Cardiac muscle cell (in vitro differentiated cells and primary cell): ENCODE measurements at places on chromosomes 5 and 9. TPM values are rescaled to one million over a fixed set of nuclear protein-coding genes. Genes with fewer than 3 reads are reported as not detected.
A peak's percentile ranks its signal among the peaks of the same experiment; 100 is the strongest.

NRG2 gene
- total RNA-seq: 16.5 and 20.7 TPM in 2 replicates

DMAC1 gene
- 32.6 and 33.9 TPM in 2 replicates for total RNA-seq

CERCAM gene
- 34.6 and 53.8 TPM in 2 replicates for total RNA-seq

TRIM14 gene
- total RNA-seq: 1.3 and 1.5 TPM in 2 replicates

RASEF gene
- 0.33 and 0.35 TPM in 2 replicates for total RNA-seq

NPR2 gene
- total RNA-seq: 12.5 and 12.6 TPM in 2 replicates

- H3K27ac ChIP-seq: no peak overlapping the region
- peak; percentile 5 for DNase-seq
- no peaks in the 10 kb centered on the region for H3K27me3 ChIP-seq
- no peaks in the 10 kb centered on the region for H3K36me3 ChIP-seq
Measured at GRCh38 chr9:135403733-135404450, 75.7 kb upstream of the PPP1R26 start.

DNA sequence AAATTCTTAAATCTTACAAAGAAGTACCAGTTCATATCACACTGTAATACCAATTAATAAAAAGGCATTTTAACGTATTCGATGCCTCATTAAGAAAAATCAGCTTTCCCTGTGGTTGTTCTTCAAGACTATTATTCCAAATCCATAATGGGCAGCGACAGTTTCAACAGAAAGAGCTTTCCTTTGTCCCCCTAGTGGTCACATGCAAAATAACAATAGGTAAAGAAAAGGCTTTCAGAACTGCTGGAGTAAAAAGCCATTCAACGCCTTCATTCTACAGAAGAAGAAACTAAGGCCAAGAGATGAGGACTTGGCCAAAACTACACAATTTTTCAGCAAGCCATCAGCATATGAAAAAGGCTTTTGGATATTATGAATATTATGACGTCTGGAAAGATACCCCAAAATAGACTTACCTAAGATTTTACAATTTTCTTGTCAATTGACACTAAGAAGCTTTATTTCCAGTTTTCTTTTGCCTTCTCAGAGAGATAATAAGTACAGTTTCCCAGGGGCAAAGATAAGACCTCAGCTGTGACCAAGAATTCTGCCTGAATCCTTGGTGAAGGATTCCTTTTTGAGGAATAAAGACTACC lies 6.7 kb upstream of the CDH6 start:
- peak; percentile 59 for DNase-seq
- H3K4me3 ChIP-seq: no peak overlapping the region
- H3K27me3 ChIP-seq: peaks cover 9% of the 10 kb centered on the region
- H3K36me3 ChIP-seq: no peaks in the 10 kb centered on the region

DNA sequence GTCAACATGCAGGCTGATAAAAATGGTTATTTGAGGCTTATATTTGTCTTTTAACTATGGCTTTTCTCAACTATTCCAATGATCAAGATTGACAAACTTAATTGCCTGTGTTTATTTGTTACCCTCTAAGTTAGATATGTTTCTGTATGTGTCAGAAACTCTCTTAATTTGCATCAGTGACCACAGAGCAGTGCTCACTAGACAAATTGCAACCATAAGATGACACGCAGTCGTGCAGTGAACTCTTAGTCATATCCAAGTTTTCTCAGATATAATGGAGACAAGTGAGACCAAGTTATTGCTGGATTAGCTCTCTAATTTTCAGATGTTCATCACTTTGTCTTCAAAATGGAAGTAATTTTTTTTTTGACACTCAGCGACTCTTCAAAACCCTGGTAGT lies 342.2 kb upstream of the RFX3 start:
- H3K27me3 ChIP-seq: no peaks in the 10 kb centered on the region
- no peaks in the 10 kb centered on the region for H3K4me1 ChIP-seq
- H3K27ac ChIP-seq: no peak overlapping the region

- no peaks in the 10 kb centered on the region for H3K4me1 ChIP-seq
- H3K27me3 ChIP-seq: no peaks in the 10 kb centered on the region
Measured at GRCh38 chr5:106401561-106401960, 1269.2 kb downstream of the EFNA5 start.

- H3K27me3 ChIP-seq: no peaks in the 10 kb centered on the region
- H3K4me3 ChIP-seq: no peak overlapping the region
- H3K4me1 ChIP-seq: peaks cover 6% of the 10 kb centered on the region
Measured at GRCh38 chr5:143197260-143197656, 206.2 kb downstream of the NR3C1 start.

DNA sequence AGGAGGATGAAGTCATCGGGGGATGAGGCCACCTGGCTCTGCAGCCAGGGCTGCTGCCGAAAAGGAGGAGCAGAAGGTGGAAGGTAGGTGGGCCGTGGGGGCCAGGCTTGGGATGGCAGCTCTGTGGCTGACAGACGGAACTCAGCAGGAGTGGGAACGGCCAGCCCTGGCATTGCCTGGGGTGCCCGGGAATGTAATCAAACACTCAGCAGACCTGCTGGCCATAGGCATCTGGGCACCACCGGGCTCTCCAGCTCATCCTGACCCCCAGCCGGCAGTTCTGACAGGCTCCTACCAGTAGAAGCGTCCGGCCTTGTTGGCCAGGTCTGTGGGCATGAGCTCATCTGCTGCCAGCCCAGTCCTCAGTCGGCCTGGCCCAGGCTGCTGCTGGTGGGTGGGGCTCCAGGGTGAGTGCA lies 4.3 kb upstream of the FAT2 start:
- H3K27me3 ChIP-seq: no peaks in the 10 kb centered on the region
- no peaks in the 10 kb centered on the region for H3K36me3 ChIP-seq
- DNase-seq: no peak
- peaks cover 12% of the 10 kb centered on the region for H3K4me1 ChIP-seq
- H3K4me3 ChIP-seq: no peak overlapping the region

DNA sequence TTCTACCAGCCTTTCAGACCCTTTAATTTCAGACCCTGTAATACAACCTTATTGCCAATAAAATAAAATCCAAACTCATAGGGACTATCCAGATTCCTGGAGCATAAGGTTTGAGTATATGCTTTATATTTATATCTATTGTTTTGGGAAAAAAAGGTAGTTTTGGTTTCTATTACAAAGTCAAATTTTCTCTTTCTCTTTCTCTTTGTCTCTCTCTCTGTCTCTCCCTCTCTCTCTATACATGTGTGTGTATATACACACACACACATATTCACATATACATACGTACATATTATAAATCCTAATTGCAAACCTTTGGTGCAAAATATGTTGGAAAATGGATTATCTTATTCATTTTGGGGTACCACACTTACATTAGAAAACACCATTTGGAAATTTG lies 39.0 kb downstream of the TMEM232 start:
- H3K36me3 ChIP-seq: no peaks in the 10 kb centered on the region
- H3K27me3 ChIP-seq: no peaks in the 10 kb centered on the region
- no peak for DNase-seq
- no peak overlapping the region for H3K27ac ChIP-seq
- H3K4me1 ChIP-seq: no peaks in the 10 kb centered on the region
- H3K4me3 ChIP-seq: no peak overlapping the region

GRCh38 chr9:19946441-19947109 lies 157.7 kb upstream of the SLC24A2 start:
- no peak overlapping the region for H3K4me3 ChIP-seq
- H3K27ac ChIP-seq: no peak overlapping the region
- H3K4me1 ChIP-seq: no peaks in the 10 kb centered on the region
- no peaks in the 10 kb centered on the region for H3K36me3 ChIP-seq
- H3K27me3 ChIP-seq: no peaks in the 10 kb centered on the region
